ENCODE measurements at places on chromosomes 3 and 15.

GRCh38 chr3:67037615-67038014, 39.5 kb downstream of the KBTBD8 start:
- no peak for DNase-seq

DNA sequence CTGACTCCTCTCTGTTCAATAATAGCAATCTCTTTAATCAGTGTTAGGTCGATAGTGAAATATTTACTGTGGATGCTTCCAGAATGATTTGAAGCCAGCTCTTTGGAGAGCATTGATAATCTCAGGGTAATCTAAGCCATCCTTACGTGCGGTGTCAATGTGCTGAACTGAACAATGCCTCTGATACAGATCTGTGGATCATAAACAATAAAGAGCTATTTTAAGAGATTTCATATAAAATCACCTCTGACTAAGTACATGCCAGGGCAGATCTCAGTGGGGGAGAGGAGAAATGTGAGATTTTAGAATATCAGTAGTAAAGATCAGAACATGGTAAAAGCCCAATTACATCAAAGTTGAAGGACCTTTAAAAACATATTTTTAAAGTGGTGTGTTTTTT, 319.3 kb upstream of the GBE1 start:
- no peak for DNase-seq

GRCh38 chr15:41281236-41281635, 50.2 kb downstream of the CHP1 start:
- no peak for DNase-seq

GRCh38 chr3:43855674-43856299, 165.0 kb downstream of the ABHD5 start:
- DNase-seq = no peak

GRCh38 chr3:18591120-18591519, 166.0 kb upstream of the SATB1 start:
- DNase-seq = no peak

DNA sequence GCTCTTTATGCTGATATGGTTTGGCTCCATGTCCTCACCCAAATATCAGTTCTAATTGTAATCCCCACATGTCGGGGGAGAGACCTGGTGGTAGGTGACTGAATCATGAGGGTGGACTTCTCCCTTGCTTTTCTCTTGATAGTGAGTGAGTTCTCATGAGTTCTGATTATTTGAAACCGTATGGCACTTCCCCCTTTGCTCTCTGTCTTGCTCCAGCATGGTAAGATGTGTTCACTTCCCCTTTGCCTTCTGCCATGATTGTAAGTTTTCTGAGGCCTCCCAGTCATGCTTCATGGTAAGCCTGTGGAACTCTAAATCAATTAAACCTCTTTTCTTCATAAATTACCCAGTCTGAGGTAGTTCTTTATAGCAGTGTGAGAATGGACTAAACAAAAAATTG, 107.6 kb downstream of the IMPG2 start:
- DNase-seq = no peak

DNA sequence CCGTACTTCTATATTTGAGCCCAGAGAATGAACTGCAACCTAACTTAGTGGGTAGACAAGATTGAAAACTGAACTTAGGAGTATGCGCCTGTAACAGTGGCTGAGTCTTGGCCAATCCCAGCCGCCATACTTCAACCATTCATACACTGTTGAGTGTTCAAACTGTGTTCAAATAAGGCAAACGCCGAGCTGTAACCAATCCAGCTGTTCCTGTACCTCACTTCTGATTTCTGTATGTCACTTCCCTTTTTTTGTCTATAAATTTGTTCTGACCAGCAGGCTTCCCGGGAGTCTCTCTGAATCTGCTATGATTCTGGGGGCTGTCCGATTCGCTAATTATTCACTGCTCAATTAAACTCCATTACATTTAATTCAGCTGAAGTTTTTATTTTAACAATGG, 58.6 kb upstream of the TPM1 start:
- DNase-seq = no peak

- DNase-seq = no peak
Measured at GRCh38 chr3:42892169-42892568, 13.8 kb upstream of the ZNF662 start.

GRCh38 chr3:159813822-159814531, 174.7 kb upstream of the IL12A start:
- DNase-seq = no peak

GRCh38 chr3:65153850-65154512, 466.2 kb upstream of the ADAMTS9 start:
- no peak for DNase-seq

DNA sequence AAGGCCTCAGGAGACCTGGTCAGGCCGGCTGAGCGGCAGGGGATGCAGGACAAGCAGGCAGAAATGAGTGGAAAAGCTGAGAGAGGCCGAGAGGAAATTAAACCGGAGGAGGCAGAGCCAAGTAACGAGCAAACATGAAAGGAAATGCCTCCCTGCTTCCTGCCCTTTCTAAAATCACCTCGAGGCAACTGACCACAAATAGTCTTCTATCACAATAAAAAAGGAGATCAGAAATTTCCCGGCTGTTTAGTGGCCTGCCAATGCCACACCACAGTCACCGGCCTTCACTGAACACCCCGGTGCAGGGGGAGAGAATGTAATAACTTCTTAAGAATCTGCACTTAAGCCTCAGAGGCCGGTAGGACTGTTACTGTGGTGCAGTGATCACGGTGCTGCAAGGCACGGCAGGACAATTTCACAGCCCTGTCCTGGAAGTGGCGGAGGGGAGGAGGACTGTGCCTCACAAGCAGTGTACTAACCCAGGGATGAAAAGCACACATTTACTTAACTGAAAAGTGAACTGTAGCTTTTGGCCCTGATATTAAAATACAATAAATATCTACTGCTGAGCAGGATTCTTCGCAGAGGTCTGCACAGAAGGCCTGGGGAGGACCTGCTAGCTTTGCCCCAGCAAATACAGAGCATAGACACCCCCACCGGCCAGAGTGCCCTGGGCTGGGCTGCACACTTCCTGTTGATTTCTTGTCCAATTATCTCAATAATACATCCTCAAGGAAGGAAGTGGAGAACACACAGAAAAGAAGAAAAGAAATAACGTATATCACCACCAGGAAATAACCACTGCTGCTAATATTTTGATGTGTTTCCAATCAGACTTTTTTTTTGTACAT, 183.5 kb upstream of the NSMCE3 start:
- DNase-seq = no peak

- DNase-seq = no peak
Measured at GRCh38 chr15:78207641-78208340, 26.6 kb downstream of the ACSBG1 start.

DNA sequence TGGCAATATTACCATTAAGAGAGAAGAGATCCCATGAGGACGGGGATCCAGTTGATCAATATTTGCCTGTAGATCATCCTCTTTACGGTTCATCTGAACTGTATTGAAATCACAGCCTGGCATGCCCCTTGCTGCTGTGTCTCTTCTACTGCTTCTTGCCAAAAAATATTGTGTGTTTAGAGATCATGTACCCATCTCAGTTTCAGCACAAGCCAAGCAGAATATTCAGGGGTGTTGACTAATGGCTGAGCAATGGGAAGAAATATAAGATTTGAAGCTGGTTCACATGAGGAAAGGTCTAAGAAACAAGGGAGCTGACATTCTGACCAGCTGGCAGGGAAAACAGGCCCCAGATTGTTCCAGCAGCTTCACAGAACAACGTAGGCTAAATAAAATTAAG, 21.3 kb downstream of the ATP13A5 start:
- DNase-seq = no peak

GRCh38 chr3:186209810-186210752, 101.2 kb upstream of the ETV5 start:
- DNase-seq = no peak

- no peak for DNase-seq
Measured at GRCh38 chr3:110811050-110811449, 260.6 kb upstream of the NECTIN3 start.

DNA sequence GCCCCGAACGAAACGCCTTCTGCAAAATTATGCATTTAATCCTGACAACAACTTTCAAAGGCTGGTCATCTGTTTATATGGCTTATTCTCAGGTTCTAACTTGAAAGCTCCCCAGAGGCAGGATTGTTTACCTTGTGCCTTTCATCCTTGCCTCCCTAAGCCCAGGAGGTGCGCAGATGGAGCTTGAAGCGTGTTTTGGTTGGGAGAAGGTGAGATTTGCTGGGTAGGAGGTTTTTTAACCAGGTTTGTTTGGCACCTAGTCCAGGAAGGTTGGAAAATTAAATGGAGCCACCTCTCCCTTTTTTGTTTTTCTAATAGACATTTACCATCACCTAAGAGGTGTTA, 675 bp downstream of the TSEN2 start:
- no peak for DNase-seq

DNA sequence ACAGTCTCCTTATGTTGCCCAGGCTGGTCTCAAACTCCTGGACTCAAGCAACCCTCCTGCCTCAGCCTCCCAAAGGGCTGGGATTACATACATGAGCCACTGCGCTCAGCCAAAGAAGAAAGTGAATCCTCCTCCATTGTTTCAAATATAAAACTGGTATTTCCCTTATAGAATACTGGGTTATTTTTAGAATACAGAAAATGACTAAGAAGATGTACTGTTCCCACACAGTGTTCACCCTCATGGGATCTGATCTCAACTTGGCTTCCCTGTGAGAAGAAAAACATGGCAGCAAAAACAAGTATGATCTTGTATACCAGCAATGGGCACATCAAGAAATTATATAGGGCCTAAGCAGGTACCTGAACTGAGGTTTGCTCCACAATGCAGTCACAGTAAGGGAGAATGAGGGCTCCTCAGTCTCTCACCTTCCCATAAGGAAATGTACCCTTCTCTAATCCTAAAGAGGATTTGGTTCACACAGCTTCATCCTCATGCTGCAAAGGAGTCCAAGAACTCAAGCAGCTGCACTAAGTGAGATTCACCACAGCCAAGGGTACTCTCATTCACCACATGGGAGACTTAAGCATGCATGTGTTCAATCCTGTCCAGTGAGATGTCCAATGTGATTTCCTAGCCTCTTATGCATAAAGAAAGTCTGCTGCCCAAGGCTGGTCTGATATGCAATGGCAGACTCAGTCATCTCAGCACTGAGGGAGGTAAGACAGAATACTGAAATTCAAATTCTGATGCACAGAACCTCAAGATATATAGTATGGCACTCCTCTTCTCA, 25.8 kb downstream of the USP4 start:
- DNase-seq = no peak

DNA sequence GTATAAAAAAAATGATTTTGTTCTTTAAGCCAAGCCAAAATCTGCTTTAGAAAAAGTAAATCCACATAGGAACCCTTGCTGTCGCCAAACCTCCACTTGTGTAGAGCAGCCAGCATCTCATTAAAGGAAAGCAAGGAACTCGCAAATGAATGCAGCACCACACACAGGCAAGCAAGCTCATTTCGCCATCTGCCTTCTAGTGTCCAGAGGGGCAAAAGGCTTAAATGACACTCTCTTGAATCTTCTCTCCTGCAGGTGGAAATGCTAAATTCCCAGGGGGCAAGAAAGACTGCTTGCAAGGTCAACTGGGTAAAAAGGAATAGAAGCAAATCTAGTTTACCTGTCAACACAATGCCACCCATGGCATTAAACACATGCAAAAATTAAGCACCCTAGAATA, 2.4 kb downstream of the MB21D2 start:
- DNase-seq = no peak

DNA sequence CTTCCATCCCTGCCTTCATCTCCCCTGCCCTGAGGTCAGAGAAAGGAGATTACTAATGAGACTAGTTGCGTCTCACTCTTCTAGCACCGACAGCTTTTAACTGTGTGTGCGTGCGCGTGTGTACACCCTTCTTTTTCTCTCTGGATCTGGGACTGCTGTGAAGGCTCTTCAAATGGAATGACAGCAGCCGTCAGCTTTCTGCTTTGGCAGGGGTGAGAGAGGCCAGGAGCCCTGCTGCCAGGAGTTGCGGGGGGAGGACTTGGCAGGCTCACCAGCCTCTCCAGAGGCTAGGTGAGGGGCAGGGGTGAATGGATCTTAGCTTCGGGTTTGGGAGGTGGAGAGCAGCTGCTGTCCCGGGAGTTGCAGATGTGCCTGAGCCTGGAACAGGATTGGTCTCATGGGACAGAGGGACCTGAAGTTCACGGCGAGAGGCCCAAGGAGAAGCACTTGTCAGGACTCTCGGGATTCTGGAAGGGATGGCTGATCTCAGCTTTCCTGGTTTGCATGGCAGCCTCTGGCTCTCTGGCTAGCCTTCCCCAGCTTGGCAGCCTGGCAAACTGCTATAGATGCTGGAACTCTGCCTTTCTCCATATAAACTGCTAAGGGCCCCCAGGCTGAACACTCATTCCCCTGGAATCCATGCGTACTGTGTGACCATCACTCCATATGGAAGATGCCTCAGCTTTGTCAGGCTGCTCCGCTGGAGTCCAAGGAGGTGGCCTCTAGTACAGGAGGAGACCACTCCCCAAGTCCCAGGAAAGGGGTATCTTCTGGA, 16.6 kb downstream of the TEX264 start:
- no peak for DNase-seq

GRCh38 chr3:104069114-104069513, 1297.6 kb upstream of the ALCAM start:
- no peak for DNase-seq
